ENCODE measurements at places on chromosomes 1 and 21.

DNA sequence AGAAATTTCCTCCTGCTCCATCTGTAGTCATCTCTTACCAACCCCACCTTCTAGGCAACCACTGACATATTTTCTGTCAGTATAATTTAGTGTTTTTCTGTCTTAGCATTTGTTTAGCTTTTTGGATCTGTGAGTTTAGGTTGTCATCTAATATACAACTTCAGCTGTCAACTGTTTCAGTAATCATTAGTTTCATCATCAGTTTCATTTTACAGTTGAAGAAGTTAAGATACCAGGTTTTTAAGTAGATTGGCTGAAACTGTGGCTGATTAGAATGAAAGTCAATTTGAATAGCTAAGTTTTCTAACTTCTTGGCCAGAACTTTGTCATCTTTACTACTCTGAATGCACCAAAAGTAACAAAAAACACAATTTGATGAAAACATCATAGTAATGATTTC lies 1957.3 kb downstream of the NCAM2 start:
- DNase-seq = no peak

DNA sequence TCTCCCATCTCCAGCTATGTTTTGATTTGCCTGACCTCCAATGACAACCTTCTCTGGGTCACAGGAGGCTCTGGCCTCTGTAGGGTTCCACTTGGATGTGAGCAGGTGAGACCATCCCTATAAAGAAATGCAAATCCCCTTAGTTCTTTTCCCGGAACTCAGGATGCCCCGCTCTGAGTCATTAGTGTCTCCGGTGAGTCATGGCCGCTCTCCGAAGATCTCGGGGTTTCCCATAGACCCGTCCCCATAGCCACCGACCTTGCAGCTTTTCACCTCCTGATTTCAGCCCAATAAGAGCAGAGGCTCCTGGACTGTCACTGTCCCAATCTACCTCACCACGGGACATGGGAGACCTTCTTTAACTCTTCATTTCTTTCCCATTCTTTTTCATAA lies 98.2 kb downstream of the PGBD5 start:
- no peak for DNase-seq

- DNase-seq = no peak
These were observed 50.9 kb upstream of the ARHGEF16 start for GRCh38 chr1:3403388-3404231.

DNA sequence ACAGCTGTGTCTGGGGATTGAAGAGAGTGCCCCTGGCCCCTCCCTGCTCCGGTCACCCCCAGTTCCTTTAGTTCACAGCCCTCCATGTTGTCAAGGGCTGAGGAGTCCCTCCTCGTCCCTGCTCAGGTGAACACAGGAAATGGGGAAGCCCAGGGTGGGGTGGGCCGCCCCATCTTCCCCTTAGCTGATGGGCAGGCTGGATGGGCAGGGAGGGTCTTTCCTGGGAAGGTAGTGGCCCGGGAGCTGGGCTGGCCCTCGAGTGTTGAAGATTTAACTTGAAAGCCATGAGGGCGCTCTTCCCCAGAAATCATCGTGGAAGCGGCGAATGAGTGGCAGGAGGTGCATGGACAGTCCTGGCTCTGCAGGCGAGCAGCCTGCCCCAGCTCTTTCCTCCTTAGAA lies 18.3 kb upstream of the NPHP4 start:
- no peak for DNase-seq

GRCh38 chr1:41783189-41783639 lies 135.5 kb downstream of the HIVEP3 start:
- DNase-seq = no peak

- no peak for DNase-seq
These were observed 13.5 kb downstream of the HIVEP3 start for GRCh38 chr1:41905093-41905675.

- DNase-seq = no peak
These were observed 138.3 kb downstream of the PTGER3 start for GRCh38 chr1:70909262-70909822.

- no peak for DNase-seq
These were observed 16.8 kb downstream of the RPS6KA1 start for GRCh38 chr1:26546375-26546774.

DNA sequence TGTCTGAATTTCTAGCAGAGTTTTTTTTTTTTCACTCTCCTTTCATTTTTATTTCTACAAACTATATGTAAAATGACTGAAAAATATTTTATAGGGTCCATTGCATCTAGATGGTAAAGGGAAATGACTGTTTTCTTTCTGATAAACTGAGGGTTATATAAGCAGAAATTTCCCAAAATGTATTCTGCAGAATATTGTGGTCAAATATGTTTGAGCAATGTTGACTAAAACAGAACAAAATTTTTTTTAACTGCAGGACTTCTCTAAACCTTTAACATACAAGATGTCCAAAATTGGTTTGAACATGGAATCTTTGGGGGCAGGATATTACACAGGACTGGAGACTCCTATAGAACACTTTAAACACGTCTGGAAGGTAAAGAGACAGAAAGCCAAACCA lies 190.5 kb downstream of the TOMM20 start:
- DNase-seq = no peak

DNA sequence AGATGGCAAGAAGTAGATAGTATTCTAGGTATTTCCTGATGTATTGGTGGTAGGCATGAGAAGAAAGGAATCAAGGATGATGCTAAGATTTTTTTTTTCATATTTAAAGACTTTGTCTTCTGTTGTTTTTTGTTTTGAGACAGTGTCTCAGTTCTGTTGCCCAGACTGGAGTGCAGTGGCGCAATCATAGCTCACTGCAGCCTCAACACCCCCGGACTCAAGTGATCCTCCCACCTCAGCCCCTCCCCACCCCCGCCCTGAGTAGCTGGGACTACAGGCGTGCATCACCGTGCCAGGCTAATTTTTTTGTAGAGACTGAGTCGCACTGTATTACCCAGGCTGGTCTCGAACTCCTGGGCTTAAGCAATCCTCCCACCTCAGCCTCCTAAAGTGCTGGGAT lies 2.8 kb upstream of the CAPZB start:
- DNase-seq = no peak

DNA sequence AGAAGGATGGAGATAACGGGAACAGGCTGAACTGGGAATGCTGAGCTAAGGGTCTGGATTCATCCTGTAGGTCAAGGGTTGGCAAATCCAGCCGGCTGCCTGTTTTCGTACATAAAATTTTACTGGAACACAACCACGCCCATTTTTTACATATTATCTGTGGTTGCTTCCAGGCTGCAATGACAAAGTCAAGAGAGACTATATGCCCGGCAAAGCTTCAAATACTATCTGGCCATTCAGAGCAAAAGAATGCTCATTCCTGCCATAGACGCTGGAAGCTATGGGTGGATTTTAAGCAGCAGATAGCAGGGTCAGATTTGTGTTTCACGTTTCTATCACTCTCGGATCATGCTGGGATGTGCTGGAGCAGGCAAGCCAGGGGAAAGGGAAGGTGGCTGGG lies 137.9 kb upstream of the EDN2 start:
- DNase-seq = no peak

DNA sequence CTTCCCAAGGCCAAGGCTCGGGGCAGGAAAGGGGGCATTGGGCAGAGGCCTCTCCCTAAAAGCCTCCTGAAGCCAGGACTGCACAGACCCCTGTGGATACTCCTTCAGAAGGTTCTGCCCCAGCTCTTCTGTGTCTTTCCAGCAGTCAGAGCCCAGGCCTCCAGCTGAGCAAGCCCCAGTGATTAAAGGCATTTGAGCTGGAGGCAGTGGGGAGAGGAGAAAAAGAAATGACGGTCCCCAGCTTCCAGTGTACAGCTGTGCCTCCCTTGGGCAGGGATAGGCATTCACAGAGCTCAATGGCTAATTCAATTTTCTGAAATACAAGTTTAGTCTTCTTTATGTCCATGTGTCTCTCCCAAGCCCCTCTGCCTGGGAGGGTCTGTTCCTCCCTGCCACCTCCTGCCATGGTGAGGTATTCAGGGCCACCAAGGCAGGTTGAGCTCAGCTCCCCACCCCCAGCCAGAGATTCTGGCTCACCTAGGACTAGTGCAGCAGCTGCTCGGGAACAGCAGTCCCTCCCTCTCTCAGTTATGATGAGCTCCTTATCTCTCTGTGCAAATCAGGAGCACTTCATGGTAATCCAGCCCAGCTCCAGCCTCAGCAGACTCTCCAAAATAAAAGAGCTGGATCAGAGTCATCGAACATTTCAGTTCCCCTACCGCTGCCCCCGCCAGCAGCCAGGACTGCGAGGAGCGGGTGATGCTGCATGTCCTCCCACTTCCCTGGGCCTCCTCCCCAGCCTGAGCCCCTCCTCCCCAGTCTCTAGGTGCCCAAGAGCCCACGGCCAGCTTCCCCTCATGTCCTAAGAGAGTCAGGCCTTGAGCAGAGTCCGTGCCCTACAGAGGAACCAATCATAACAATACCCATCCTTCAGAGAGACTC lies 208.4 kb upstream of the ZC3H12A start:
- no peak for DNase-seq

DNA sequence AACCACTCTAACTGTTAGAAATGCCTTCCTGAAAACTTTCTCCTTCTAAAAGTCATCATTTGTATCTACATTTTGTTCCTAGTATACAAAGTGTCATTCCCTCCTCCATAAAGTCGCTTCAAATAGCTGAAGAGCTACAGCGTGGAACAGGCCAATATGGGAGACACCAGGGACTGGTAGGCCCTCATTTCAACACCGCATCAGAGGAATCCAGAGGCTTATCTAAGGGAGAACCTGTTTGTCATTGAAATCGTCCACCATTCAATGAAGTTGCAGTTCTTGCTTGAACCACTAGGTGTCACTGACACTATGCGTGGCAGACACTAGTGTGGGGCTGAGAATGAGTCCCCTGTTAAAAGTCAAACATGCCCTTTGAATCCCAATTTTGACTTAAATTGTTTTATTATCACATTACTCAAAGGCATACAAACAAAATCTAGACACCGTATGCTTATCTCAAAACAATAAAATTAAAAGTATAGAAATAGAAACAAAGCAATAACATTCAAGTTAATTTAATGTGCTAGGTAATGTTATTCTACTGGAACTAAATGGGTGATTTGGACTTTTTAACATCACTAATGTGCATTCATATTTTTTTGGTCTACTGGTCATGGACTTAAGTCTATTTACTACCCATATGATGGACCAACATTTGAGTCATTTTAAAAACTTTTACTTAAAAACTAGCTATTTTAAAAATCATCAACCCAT lies 182.3 kb downstream of the FCRL5 start:
- peak; percentile 47 for DNase-seq

DNA sequence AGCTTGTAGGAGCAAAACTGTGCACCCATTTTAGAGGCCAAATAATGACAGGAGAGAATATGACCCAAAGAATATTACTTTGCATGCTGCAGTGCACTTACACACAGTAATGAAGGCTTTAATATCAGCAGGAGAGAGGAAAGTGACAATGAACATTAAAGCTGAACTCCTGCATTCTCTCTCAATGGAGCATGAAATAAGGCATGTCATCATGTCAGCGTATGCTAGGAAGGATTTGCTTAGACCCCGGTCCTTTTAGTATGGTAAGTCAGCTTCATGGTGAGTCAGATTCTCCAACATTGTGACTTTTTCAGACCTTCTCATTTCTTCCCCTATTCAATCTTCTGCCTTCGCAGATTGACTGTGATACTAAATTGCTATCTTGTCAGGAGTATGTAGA lies 210.7 kb upstream of the TMPRSS15 start:
- DNase-seq = no peak

DNA sequence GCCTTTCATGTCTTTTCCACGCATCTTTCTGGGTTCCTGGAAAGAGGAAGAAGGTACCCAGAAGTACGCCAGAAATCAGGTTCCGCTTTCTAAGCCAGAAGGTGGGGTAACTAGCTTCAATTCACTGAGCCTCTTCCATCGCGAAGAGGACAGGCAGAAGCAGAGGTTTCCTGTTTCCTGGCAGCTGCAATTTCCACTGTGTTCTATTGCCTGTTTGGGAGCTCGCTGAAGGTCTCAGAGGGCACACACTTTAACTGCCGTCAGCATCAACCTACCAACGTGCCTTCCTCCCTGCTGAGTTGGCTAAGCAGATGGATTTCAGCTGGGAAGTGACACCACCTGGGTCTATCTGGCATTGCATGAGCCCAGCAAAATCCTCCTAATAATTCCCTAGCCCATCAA lies 10.0 kb downstream of the NCF2 start:
- no peak for DNase-seq

GRCh38 chr1:52595061-52595460 lies 7.1 kb upstream of the GPX7 start:
- DNase-seq = no peak

DNA sequence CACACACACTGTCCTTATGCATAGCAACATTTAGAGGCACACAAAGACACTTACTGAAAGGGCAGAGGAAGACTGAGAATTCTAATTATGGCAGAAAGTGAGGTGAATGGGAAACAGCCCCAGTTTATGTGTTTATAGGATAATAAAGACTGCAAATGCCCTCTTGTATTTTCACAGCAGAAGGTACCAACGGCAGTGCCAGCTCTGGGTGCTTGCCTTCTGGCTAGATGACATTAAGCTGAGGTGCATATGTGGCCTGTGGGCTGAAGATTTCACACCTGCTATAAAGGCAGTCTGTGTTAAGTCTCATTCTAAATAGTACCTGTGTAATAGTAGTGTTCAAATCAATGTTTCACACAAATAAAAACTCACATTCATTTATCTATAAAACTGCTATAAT lies 347.2 kb upstream of the ZRANB2 start:
- DNase-seq = no peak

DNA sequence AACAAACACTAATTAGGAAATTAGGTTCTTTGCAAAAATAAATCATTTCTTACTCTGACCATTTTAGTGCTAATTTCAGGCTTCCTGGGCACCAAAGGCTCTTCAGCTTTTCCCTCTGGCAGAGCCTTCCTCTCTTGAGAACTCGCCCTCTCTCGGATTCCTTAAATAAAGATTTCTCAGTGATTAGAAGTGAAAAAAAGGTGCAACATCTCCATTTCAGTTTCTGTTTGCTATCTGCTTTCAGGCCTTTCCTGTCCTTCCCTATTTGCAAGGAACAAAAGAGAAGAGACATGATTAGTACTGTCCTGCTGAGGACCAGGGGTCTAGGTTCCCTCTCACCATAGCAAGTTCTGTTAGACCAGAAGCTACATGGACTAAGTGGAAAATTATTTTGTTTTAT lies 27.8 kb upstream of the CACYBP start:
- no peak for DNase-seq

GRCh38 chr1:223543560-223543959 lies 121.9 kb downstream of the CAPN8 start:
- no peak for DNase-seq

- DNase-seq = no peak
These were observed 43.7 kb upstream of the EPS8L3 start for GRCh38 chr1:109807402-109807801.

DNA sequence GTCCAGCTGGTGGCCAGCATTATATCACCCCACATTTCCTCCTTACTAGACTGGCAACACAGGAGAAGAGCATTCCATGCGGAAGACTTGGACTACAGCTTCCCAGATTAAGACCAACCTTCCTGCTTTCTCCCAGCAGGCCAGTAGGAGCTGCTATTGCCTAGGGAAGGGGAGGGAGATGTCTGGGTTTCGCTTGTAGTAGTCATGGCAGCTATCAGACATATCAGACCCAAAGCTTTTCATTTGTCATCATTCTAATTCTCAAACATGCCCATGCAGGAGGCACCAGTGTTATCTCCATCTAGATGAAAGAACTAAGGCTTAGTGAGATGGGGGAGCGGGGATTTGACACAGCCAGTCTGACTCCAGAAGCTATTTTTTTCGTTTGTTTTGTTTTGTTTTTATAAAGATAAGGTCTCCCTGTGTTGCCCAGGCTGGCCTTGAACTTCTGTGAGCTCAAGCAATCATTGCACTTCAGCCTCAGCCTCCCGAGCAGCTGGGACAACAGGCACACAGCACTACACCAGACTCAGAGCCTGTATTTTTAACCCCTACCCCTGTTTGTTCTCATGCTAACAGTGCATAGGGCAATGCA lies 4.5 kb downstream of the PLA2G2A start:
- DNase-seq = peak; percentile 31

Data from CD4-positive, alpha-beta T cell treated with Interleukin-4 for 1 hour (primary cell).